ENCODE measurements at places on chromosomes 1 and 21.

GRCh38 chr1:116298746-116299145 lies 74.3 kb upstream of the ATP1A1 start:
- DNase-seq = no peak

- no peak for DNase-seq
Observed at GRCh38 chr1:233655301-233655740, 41.4 kb downstream of the KCNK1 start.

DNA sequence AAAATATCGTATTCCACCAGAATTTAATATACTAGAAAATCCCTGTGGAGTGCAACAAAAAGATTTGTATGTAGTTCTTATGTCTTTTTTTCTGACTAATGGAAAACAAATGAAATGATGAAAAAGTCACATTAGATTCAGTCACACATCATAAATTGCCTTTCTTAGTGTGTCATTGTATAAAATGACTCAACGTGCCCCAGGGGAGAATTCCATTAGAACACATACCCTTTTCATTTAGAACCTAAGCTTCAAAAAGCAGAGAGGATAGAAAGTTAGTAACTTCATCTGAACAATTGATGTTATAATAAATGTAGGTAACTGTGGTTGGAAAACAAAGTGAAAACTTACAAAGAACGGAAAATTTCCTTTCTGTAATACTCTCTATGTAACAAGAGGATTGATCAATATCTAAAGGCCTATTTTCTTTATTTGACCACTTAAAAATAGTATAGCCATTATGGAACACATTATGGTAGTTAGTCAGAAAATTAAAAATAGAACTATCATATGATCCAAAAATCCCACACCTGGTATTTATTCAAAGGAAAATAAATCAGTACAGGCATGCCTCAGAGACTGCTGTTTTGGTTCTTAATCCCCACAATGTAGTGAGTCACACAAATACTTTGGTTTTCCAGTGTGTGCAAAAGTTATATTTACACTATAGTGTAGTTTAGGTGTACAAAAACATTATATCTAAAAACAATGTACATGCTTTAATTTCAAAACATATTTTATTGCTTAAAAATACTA lies 1016.1 kb downstream of the KCNT2 start:
- DNase-seq = no peak

- no peak for DNase-seq
Observed at GRCh38 chr1:98323906-98324358, 337.6 kb upstream of the SNX7 start.

DNA sequence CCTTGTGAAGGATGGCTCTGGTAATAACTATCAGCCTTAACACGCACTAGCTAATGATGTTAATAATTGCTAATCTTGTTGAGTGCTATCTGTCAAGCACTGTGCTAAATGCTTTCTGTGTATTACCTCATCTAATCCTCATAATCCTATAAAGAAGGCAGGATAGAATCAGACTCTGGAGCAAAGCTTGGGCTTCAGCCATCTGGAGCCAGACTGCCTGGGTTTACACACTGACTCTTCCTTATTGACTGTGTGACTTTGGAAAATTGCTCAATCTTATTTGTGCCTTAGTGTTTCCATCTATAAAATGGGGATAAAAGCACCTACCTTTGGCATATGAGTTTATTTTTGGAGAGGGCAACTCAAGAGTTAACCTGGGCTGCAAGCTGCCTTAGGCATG lies 216.1 kb downstream of the NUF2 start:
- DNase-seq = no peak

DNA sequence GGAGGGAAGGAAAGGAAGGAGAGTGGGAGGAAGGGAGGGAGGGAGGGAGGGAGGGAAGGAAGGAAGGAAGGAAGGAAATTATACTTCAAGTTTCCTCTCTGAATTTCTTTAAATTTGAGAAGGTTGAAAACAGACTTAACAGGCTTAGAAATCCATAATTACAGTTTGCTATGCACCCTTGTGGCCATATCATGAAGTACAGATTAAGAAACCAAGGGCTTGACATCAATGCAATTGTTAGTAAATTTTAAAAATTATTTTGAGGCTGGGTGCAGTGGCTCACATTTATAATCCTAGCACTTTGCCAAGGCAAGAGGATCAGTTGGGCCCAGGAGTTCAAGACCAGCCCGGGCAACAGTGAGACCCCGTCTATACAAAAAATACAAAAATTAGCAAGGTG lies 14.4 kb downstream of the ANP32E start:
- DNase-seq = no peak

DNA sequence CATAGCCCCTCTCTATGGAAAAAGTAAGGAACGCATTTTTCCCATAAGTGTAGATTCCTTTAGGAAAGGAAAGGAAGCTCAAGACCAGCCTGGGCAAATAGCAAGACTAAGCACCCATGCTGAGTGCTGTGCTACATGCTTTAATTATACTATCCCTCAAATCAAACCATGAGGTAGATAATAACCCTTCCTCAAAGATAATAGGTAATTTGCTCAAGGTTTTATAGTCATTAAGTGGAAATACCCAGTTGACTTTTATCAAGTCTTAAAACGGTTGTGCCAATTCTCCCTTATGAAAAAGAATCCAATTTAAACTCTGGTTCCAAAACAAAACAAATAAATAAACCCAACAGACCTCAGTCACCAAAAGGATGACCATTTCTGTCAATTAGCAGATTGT lies 3.4 kb downstream of the KIAA0319L start:
- no peak for DNase-seq

- no peak for DNase-seq
Observed at GRCh38 chr1:174659823-174660222, 212.1 kb downstream of the GPR52 start.

- no peak for DNase-seq
Observed at GRCh38 chr1:244322181-244322580, 129.5 kb downstream of the ADSS2 start.

- DNase-seq = peak; percentile 69
Observed at GRCh38 chr1:55301912-55302311, 86.7 kb upstream of the USP24 start.

GRCh38 chr21:35127851-35128250 lies 78.7 kb upstream of the RUNX1 start:
- DNase-seq = no peak

DNA sequence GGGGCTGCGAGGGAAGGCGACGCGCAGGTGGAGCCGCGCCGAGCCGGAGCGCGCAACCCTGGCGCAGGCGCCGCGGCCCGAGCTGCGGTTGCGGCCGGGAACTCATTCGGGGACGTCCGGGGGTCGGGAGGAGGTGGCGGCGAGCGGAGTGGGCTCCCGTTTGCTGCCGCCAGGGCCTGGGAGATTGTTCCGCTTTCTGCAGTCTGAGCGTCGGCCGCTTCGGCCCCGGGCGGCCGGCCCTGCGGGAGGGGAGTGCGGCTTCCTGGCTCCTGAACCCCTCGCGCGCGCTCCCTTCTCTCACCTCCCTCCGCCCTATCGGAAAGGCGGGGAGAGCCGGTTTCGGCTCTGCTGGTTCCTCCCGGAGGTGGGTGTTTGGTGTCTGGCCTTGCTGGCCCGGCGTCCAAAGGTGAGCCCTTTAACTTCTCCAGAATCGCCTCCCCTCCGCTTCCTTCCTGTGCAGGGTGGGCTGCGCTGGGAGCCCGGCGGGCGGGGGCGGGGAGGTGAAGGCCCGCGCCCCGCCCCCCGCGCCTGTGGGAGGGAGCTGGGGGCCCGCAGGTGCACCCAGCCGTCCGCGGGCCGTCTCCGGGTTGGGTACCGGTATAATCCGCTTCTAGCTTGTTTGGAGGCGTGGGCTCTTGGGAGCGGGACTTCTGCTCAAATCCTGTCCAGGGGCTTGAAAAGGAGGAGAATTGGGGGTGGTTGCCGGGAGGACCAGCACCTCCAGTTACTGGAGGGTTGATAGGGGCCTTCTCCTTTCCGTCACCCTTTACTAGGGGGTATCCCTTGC lies 683 bp downstream of the LRRC8D start:
- peak; percentile 47 for DNase-seq

DNA sequence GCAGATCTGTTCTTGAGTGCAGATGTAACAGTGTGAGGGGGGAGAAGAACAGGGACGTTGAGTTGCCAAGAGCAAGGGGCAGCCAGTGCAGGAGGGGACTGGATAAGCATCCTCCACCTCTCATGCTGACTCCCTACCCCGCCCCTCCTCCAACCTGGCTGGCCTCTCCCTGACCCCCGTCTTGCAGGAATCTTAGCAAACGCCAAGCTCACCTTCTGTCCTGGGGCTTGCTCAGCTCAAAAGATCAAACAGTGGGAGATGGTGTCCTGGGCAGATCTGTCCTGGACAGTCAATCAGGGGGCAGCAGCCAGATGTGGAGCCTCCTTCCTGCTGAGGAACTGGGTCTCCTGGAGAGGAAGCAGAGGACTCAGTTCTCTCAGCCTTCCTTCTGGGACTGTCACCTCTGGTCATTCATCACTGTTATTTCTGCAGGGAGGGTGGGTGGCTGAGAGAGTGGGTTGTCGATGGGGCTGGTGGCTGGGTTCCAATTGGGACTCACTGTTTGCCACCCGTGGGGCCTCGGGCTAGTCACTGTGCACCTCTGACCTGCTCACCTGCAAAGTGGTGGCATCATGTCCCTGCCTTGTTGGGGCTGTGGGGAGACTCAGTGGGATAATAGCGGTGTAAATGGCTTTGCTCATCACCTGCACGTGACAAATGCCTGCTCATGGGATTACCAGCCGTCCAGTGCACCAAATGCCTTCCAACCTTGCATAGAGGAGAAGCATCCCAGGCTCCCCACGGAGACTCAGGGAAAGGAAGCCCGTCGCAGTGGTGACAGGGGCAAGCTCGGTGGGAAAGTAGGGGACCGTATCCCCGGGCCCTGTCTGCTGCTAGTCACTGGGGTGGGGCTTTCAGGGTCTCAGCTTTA lies 154.4 kb downstream of the PTPRU start:
- no peak for DNase-seq

DNA sequence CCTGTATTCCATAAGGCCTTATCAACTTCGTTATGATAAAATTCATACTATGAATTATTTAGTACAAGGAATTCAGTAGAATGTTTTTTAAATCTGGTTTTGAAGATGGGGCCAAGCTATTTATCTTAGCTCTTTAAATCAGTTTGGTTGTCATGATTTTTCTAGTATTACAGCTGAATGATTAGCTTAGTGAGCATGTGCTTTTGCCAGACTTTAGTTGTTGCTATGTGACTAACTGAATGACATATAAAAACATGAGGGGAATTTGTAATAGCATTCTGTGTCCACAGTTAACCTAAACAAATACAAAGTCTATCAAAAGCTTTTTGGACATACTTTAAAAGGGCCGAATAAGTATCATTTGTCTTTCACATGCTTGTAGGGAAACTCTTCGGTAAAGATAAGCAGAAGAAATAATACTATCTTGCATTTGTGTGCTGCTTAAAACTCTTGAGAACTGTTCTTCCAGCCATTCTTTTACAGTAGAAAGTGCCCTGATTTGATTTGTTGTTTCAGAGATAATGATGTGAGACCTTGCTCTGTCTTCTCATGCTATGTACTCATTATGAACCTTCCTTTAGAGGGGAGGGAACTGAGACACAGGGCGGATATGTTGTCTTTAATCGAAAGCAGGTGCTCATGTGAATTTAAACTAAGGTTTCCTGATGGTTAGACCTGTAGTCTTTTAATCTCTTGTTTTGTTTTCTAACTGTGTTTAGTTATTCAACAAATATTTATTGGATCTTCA lies 18.8 kb downstream of the NEK7 start:
- DNase-seq = no peak

DNA sequence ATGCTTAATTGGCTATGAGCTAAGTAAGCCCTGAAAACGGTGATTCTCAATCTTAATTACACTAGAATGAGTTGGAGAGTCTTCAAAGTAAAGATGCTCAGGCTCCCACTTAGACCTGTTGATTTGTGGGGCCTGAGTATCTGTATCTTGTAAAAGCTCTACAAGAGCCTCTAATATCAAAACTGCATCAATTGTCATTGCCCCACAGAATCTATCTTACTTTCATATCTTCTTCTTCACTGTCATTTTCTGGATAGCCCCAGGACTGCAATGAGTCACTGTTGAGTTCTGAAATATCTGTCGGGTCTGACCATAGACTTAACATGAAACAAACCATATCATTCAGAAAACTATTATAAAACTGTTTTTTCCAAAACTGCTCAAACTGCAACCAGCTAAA lies 102.8 kb upstream of the SERTAD4 start:
- no peak for DNase-seq

DNA sequence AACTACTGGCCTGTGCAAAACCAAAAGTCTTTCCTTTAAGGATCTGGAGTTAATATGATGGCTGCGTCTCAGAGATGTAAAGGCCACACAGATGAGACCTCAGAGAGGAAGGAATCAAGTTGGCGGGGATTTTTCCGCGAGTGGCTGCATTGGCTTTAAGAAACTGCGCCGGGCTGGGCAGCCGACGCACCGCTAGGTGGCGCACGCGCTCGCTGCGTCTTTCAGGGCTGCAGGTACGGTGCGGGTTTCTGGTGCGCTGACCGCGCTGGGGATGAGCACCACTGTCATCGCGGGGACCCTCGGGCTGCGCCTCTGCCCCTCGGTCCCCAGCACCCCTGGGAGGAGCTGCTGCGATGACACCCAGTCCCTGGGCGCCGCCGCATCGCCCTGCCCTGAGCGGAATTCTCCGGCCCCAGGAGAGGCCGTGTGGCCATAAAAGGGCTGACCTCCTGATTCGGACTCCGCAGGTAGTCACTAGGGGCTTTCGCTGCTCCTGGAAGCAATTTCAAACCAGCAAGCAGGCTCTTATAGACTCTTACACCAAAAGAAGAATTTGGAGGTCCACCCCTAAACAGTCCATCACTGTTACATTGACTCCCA lies 241.0 kb downstream of the KCNJ6 start:
- peak; percentile 65 for DNase-seq

DNA sequence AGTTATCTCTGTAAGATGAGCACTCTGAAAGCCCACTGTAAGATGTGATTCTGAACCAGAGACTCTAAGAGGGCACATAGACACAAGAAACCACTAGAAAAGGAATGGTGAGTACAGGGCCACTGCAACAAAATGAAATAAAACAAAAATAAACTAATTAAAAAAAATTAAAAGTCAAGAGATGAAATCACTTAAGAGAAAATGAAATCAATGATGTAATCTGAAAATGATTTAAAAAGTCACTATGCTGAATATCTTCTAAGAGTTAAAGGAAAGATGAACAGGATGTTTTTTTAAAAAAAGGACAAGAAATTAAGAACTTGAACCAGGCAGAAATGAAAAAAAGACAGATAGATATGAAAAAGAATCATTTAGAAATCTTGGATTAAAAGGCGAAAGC lies 110.6 kb upstream of the OLIG2 start:
- no peak for DNase-seq

All from right hindlimb (tissue), 1 donor.